GM23338 (cell line): ENCODE measurements at places on chromosomes 12 and 14. TPM values are rescaled to one million over a fixed set of nuclear protein-coding genes. Genes with fewer than 3 reads are reported as not detected.

LRTM2 gene
- 0.12 TPM in 1 of 2 replicates, not detected in the other for total RNA-seq

DNA sequence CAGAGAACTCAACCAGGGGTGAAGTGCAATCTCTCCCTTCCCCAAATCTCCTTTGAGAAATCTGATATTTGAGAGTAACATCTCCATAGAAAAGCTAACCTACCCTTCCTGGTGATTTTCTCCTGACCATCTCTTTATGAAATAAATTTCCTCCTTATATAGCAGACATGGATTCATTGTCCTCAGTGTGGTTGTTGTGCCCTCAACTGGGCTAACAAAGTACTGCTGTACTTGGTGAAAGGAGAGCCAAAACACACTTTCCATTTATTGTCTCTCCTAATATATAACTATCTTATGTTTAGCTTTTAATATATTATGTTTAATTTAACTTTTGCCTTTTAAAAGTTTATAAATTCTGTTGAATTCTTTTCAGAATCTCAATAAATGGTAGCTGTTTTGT is 65.1 kb upstream of the SLCO1B1 start:
- H3K4me3 ChIP-seq = no peak overlapping the region
- H3K27me3 ChIP-seq = no peaks in the 10 kb centered on the region
- H3K4me1 ChIP-seq = no peaks in the 10 kb centered on the region
- H3K36me3 ChIP-seq = no peaks in the 10 kb centered on the region
- H3K27ac ChIP-seq = no peak overlapping the region

CDKL1 gene
- total RNA-seq = 0.19 and 0.52 TPM in 2 replicates

- H3K4me3 ChIP-seq = no peak overlapping the region
- no peaks in the 10 kb centered on the region for H3K27me3 ChIP-seq
- H3K36me3 ChIP-seq = no peaks in the 10 kb centered on the region
- H3K27ac ChIP-seq = no peak overlapping the region
- peaks cover 13% of the 10 kb centered on the region for H3K4me1 ChIP-seq
Observed at GRCh38 chr12:67807814-67808213, 159.3 kb downstream of the DYRK2 start.

GNB3 gene
- 3.3 and 8.2 TPM in 2 replicates for total RNA-seq

GRCh38 chr14:71301611-71302010 is 394.4 kb downstream of the PCNX1 start:
- H3K4me3 ChIP-seq = no peak overlapping the region
- no peaks in the 10 kb centered on the region for H3K27me3 ChIP-seq
- DNase-seq = no peak
- no peak overlapping the region for H3K27ac ChIP-seq
- H3K4me1 ChIP-seq = no peaks in the 10 kb centered on the region

DNA sequence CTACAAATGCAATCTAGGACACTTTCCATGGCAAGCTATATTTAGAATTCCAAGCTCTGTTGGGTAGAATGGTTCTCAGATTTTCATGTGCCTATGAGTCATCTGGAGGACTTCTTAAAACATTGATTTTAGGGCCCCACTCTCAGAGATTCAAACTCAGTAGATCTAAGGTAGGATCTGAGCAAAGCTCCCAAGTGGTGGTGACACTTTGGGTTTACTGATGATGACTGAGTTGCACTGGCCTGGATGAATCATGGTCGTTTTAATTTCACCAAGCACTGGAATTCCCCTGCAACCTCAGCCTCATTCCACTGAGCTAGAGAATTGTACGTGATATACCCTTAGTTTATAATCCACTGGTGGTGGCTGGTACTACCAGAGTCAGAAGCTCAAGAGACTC is 86.5 kb downstream of the PPM1H start:
- no peaks in the 10 kb centered on the region for H3K27me3 ChIP-seq
- H3K4me1 ChIP-seq = peaks cover 28% of the 10 kb centered on the region

GRCh38 chr12:116121453-116121871 is 156.0 kb downstream of the MED13L start:
- peaks cover 51% of the 10 kb centered on the region for H3K4me1 ChIP-seq
- H3K4me3 ChIP-seq = peak overlapping the region; percentile 17; the same call in 1 of the 2 replicates
- no peaks in the 10 kb centered on the region for H3K36me3 ChIP-seq
- no peak overlapping the region for H3K27ac ChIP-seq
- no peaks in the 10 kb centered on the region for H3K27me3 ChIP-seq

SMCO2 gene
- not detected in 2 replicates for total RNA-seq

KRT81 gene
- not detected in 2 replicates for total RNA-seq

DNA sequence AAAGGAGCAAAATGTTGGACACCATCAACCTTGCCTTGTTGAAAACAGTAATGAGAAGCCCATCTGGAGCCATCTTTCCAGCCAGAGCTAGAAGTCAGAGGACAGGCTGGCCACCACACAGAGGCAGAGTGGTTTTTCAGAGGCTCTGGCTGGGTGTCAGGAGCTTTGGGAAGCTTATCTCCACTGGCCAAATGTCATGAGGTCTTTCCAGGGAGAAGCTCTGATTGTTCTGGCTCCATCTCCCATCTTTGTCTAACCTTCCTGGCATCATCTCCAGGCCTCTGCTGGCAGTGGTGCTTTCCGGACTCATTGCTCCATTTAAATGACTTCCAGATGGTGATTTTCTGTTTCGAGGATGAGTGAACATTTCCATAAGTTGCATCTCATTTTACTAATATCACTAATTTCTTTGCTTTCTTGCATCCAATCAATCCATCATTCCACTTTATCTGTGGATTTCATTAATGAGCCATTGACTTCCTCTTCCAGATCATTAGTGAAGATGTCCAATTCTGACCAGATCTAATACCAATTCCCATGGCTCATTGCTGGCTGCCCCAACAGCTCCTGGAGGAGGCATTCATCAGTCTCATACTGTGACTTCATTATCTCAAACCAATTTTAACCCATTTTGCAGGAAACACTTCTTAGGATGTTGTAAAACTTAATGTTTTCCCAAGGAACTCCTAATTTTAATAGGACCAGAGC is 35.3 kb upstream of the TMTC1 start:
- H3K4me3 ChIP-seq = no peak overlapping the region
- no peak overlapping the region for H3K27ac ChIP-seq
- H3K36me3 ChIP-seq = no peaks in the 10 kb centered on the region
- no peaks in the 10 kb centered on the region for H3K4me1 ChIP-seq
- no peak for DNase-seq

- no peaks in the 10 kb centered on the region for H3K27me3 ChIP-seq
- no peak overlapping the region for H3K27ac ChIP-seq
- no peak overlapping the region for H3K4me3 ChIP-seq
- H3K4me1 ChIP-seq = no peaks in the 10 kb centered on the region
Observed at GRCh38 chr12:102629262-102629888, 149.0 kb upstream of the IGF1 start.

- H3K36me3 ChIP-seq = no peaks in the 10 kb centered on the region
- peaks cover 21% of the 10 kb centered on the region for H3K4me1 ChIP-seq
- no peak overlapping the region for H3K27ac ChIP-seq
- peak; percentile 28 for DNase-seq
- no peaks in the 10 kb centered on the region for H3K27me3 ChIP-seq
- H3K4me3 ChIP-seq = no peak overlapping the region
Observed at GRCh38 chr14:72883961-72884360, 9.9 kb downstream of the DPF3 start.

DNA sequence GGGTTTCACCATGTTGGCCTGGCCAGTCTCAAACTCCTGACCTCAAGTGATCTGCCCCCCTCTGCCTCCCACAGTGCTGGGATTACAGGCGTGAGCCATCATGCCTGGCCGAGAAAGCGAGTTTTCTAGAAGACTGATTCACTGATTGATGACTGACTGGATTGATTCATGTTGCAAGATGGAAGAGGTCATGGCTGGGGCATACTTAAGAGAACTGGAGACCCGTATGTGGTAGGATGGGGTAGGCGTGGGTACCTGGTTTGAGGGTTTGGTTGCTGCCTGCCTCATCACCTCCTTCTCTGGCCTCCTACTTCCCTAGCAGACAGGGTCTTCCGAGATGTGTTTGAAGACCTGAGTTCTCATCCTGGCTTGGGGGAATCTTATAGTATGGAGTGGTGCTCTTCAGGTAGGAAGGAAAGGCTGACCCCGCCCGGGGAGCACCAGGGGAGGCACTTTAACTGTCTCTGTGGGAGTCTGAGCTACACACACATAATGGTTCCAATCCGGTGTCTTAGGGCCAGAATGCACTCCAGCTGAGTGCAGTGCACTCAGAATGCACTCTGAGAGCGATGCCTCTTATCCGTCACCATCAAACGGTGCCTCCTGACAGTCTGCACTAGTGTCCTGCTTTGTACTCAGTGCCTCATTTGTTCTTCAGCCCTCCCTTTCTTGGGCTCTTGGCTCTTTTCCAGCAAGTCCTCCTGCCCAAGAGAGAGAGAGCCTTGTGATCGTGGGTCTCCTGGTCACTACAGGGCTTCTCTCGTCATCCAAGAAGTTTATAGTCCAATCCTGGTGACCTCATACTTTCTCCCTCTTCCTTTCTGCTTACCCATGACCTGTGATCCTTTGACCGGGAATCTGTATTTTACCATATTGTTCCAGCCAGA is 19.7 kb downstream of the PLEKHG3 start:
- no peak overlapping the region for H3K4me3 ChIP-seq
- no peak for DNase-seq
- no peak overlapping the region for H3K27ac ChIP-seq
- peaks cover 68% of the 10 kb centered on the region for H3K4me1 ChIP-seq

DNA sequence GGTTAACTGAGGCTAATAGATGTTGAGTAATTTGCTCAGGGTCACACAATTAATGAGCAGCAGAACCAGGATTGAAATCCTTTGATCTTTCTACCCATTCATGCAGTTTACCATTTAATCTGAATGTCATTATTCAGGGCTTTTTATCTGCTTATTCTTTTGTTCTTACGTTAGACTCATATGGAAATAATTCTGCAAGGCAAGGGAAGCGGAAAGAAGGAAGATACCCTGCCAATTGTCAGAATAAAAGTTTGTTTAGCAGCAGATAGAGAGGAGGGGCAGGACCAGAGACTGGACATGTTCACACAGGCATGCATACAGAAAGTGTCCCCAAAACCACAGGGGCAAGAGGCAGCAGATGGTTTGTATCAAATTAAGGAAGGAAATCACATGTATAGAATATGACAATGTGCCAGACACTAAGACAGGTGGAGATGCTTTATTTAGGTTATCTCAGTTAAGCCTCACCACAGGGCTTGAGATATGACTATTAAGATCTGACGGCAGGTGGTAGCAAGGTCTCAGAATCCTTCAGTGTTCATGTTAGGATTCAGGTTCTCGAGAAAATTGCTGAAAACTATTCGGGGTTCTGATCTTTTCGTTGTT is 29.8 kb downstream of the BRMS1L start:
- no peaks in the 10 kb centered on the region for H3K4me1 ChIP-seq
- no peaks in the 10 kb centered on the region for H3K27me3 ChIP-seq
- no peak overlapping the region for H3K27ac ChIP-seq
- no peak for DNase-seq

DNA sequence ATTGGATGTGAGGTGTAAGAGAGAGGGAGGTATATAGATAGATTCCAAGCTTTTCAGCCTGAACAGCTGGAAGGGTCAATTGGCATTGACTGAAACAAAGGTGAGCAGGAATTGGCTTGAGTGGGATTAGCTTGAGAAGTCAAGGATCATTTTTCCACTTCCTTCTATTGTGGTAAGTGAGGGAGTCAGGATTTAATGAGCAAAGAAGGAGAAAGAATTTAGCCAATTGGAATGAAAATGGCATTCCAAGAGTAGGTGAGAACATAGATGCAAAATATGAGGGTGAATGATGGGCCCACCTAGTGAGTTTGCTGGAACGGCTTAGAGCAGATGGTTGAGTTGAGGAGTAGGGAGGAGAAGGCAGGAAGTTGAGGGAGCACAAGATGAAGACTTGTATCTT is 56.5 kb upstream of the ETV6 start:
- H3K27ac ChIP-seq = peak overlapping the region; percentile 82; the same call in 1 of the 2 replicates
- H3K4me3 ChIP-seq = no peak overlapping the region
- DNase-seq = peak; percentile 20
- H3K27me3 ChIP-seq = no peaks in the 10 kb centered on the region
- no peaks in the 10 kb centered on the region for H3K36me3 ChIP-seq

DNA sequence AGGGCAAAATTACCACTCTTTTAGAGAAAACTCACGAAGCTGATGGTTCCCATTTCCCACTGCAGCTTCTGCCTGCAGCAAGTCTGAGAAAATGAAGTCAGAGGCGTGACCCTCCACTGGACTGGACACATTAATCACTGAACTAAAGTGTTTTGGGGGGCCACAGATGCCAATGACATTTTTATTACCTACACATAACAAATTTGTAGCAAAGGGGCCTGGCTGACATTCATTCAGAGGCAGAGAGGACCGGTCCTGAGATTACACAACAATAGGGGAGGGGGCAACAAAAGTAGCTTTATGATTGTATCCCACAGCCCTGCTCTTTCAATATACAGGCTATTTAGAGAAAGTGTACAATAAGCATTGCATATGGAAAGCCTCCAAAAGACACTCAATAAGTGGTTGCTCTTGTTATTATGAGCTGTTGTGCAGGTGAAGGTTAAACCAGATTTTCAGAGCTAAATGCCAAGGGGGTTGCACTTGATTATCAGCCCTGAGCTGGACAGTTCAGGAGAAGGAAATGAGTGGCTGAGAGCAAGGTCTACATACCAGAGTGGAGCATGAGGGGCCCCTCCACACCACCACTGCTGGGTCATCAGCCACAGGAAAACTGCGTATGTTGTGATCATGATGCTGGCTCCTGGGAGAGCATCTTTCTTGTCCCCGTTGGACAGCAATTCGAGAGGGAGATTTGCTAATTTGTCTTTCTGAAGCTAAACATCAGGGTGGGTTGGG is 41.5 kb upstream of the CCDC60 start:
- no peaks in the 10 kb centered on the region for H3K36me3 ChIP-seq
- H3K27ac ChIP-seq = no peak overlapping the region
- no peaks in the 10 kb centered on the region for H3K4me1 ChIP-seq

DNA sequence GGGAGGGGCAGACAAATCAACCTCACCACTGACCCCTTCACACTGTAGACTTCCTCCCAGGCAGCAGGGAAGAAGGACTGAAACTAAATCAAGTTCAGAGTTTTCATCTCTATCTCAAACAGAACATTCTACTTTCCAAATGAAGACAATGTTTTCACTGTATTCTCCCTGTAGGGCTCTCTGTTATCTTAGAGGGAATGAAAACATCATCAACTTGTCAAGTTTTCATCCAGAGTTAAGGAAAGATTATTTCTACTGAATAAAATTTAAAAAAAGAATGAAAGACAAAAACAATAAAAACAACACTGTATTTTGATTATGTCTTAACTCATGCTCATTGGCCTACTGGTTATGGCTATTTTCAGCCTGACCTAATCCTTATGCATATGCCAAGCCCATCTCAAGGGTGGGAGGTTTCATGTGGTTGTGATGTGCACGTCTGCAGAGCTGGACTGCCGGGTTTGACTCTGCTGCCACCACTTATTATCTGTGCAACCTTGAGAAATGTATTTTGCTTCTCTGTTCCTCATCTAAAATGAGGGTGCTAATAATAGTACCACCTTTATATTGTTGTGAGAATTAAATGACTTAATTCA is 152.0 kb upstream of the AVPR1A start:
- H3K27ac ChIP-seq = no peak overlapping the region
- H3K4me3 ChIP-seq = no peak overlapping the region
- no peak for DNase-seq
- no peaks in the 10 kb centered on the region for H3K36me3 ChIP-seq

SPIC gene
- not detected in 2 replicates for total RNA-seq

GRCh38 chr12:4432878-4433744 is 12.5 kb downstream of the FGF6 start:
- H3K36me3 ChIP-seq = no peaks in the 10 kb centered on the region
- H3K4me1 ChIP-seq = 0 out of 2 replicates have a peak, but pooled peaks cover 3% of the 10 kb centered on the region
- no peaks in the 10 kb centered on the region for H3K27me3 ChIP-seq
- H3K27ac ChIP-seq = no peak overlapping the region
- no peak overlapping the region for H3K4me3 ChIP-seq
- DNase-seq = no peak

- H3K36me3 ChIP-seq = no peaks in the 10 kb centered on the region
- peaks cover 36% of the 10 kb centered on the region for H3K27me3 ChIP-seq
- H3K4me3 ChIP-seq = peak overlapping the region; percentile 59
- H3K4me1 ChIP-seq = no peaks in the 10 kb centered on the region; the same call in 1 of the 2 replicates
Observed at GRCh38 chr14:104116756-104117340, 21.5 kb upstream of the KIF26A start.

SLC17A8 gene
- 0.24 TPM in 1 of 2 replicates, not detected in the other for total RNA-seq
